ENCODE measurements at places on chromosomes 5 and 9.

DNA sequence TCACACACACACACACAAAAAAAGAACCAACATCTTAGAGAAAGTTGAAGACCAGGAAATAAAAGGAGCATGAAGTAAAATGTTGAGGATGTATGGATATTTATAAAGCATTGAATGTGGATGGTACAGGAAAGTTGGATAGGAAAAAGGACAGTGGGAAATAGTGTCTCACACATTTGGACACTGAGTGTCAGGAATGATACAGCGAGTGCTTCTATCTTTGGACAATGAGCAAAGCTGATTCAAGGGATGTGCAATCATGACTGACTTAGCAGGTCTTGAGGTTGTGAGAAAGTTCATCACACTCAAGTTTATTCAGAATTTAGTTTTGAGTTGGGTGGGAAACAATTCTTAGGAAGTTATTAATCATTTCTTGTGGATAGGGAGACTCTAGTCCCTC lies 50.1 kb upstream of the SRP19 start:
- no peak for DNase-seq

- no peak for DNase-seq
Observed at GRCh38 chr9:117104206-117104605, 310.7 kb downstream of the ASTN2 start.

- no peak for DNase-seq
Observed at GRCh38 chr9:77175151-77175550, 2.2 kb upstream of the VPS13A start.

GRCh38 chr9:77841739-77842386 lies 189.7 kb downstream of the GNAQ start:
- DNase-seq, result no peak

DNA sequence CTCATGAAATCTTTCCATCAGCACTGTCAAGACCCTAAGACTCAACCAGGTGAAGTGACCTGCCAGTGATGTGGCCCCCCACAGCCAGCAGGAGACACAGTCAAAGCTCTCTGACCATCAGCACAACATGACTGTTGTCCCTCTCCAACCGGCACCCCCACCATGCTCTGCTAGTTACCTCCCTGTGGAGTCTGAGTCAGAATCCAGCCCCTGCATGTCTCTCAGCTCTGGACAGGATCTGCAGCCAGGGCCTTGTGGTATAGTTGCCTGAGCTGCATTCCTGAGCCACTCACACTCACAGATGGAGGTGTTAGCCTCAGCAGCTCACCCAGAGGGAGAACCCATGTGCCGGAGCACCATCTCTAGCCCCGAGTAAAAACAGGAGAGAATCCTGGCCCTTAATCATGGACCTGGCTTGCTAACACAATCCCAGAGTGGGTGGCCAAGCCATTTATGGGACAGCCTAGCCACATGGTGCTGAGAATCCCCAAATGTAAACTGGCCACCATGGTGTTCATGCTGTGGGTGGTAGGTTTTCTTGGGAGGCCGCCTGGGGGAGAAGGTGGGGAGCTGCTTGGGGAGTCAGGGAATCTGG lies 237.8 kb downstream of the PAPPA start:
- no peak for DNase-seq

DNA sequence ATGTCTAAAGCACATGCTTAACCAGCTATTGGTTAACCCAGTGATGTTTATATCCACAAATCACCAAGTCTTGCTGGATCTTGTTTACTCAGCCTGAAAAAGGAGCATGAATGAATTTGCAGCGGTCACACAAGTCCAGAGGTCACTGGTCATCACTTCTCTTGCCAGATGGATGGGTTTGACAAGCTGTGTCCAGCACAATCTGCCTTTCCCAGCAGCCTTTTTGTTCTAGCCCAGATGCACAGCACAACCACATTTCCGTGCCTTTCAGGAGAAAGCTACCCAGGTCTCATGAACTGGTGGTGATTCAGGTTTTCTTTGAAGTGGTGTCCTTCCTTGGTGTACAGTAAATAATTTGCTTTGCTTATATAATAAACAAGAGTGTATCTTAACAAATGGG lies 32.1 kb downstream of the TMEM252 start:
- no peak for DNase-seq

DNA sequence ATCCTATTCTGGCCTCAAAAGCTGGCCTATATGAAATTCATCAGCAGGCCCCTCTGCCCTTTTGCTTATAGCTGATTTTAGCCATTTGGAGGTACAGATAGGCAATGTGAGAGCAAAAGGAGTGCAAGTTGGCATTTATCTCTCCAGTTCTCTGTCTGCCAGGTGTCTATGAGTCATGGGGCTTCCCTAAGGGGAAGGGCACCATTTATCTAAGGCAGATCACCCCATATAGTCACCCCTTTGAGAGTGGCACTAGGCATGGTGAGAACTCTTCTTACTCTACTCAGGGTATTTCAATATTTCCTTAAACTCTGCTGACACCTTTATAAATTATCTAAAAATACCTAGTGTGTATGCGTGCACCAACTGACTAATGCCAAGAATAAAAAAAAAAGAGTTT lies 314.7 kb upstream of the CDH6 start:
- no peak for DNase-seq

DNA sequence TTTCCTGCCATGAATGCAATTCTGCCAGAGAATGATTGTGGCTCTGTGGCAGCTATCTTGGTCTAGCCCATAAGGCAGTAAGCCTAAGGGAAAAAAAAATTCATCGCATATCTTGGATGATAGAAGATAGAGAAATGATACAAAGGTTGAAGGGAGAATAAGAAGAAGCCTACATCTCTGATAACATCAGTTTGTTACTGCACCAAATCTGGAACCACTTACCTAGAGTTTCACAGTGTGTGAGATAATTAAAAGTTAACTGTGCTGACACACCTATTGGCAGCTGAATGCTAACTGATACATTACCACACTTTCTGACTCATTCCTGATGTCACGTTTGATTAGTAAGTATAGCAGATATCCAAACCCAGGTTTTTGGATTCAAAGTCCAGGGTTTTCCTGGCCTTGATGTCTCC lies 91.6 kb upstream of the TAF11L2 start:
- DNase-seq, result no peak

DNA sequence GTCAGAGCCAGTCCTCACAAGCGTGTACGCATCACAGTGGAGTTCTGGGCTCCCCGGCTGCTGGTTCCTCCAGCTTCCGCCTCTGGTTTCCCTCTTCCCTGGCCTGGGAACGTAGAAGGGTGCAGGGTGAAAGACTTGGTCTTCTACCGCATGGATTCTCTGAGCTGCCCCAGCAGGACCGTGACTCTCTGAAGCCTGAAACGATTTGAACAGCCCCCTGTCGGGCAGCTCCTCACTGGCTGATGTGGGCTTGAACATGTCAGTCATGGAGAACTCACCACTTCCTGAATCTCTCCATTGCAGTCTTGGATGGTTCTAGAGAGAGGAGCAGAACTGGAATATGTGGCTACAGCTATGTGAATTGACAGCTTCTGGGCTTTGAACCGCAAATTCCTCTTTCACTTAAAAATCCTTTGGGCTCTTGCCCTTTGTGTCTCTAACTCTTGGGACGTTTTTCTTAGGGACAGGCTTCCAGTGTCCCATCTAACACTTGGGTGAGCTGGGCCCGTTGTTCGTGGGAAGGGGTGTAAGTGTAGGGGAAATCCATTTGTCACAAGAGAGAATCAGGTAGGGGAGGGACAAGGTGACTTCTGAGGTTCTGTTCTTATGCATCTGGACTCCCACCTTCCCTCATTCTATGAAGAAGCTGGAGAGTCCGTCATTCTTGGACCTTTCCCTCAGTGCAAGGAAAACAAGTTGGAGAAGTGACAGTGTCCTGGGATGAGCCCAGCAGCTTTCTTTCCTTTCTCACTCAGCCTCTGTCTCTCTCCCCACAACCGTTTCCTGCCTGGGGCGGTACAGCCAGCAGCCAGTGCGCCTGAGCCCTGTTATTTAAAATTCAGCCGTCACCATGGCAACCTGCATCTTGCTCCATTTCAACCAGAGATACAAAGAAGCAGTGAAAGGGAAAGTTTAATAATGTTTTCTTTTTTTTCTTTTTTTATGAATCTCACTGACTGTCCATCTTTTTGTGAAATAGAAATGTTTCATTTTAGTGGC lies 84.7 kb downstream of the PTTG1 start:
- DNase-seq, result peak; percentile 56

DNA sequence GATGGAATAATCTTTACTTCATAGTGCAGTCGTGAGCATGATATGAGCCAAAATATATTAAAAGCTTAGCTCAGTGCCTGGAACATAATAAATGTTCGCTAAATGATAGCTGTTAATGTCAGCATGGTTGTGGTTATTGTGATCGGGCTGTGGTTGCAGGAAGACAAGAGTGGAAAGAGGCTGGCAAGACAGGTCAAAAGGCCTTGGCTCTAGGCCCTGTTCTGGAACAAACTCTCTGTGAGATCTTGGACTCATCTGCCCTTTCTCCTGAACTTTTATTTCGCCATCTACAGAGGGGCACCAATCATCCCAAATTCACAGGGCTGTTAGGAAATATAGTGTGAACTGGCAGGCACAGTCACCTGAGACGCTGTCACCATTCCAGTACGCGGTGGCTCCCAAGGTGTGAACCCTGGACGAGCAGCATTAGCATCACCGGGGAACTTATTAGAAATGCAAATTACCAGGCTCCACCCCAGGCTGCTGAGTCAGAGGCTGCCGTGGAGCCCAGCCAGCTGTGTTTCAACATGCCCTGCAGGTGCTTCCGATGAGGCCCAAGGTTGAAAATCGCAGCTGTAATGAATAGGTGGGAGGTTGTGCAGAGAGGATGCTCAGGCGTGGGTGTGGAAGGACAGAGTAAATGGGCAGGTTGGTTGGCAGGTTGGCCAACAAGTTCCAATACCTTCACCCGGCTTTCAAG lies 50.2 kb upstream of the SAP30L start:
- peak; percentile 67 for DNase-seq

- peak; percentile 7 for DNase-seq
Observed at GRCh38 chr5:540906-541538, 16.8 kb upstream of the SLC9A3 start.

DNA sequence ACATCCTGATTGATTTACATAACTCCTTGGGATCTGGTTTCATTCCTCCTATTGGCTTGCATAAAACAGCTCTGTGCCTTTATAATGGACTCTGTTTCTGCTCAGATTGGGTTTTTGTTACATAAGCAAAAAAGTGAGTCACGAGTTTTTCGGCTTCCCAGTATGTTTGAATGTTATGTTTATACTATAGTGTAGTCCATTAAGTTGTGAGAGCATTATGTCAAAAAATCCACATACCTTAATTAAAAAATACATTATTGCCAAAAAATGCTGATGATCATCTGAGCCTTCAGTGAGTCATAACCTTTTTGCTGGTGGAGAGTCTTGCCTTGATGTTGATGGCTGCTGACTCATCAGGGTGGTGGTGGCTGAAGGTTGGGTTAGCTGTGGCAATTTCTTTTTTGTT lies 144.6 kb downstream of the CCDC171 start:
- no peak for DNase-seq

DNA sequence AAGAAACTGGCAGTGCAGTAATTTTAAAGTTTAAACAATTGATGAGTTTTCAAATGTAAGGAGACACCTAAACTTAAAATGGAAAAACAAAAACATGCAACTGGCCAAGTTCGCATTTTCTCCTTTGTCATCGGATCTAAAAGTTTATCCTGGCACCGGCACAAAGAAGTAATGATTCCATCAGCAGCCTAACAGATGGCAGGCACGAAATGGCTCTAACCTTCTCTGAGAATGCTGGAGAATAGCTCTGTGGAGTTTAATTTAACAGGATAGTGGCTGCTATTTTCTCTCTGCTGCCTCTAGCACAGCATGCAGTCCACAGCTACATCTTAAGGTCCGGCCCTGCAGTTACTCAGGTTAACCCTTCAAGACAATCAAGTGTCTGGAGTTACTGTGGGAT lies 82.2 kb downstream of the PRELID2 start:
- no peak for DNase-seq

GRCh38 chr5:40557501-40557900 lies 122.2 kb upstream of the PTGER4 start:
- no peak for DNase-seq

DNA sequence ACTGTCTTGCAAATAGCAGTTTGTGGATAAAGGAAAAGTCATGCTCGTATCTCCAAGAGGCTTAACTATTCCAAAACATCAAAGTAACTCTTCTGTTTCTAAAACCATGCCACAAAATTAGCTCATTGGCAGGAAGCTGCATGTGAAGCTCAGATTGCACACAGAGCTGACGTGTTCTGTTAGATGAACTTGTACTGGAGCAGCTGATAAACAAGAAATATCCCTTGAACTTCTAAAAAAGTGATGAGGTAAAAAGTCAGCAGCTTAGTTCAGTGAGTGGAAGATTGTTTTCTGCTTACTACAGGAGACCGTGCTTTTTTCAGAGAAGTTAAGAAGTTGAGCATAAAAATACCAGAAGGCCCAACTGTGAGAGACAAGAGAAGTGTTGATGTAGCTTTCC lies 113.2 kb downstream of the SLC12A2 start:
- DNase-seq, result no peak

DNA sequence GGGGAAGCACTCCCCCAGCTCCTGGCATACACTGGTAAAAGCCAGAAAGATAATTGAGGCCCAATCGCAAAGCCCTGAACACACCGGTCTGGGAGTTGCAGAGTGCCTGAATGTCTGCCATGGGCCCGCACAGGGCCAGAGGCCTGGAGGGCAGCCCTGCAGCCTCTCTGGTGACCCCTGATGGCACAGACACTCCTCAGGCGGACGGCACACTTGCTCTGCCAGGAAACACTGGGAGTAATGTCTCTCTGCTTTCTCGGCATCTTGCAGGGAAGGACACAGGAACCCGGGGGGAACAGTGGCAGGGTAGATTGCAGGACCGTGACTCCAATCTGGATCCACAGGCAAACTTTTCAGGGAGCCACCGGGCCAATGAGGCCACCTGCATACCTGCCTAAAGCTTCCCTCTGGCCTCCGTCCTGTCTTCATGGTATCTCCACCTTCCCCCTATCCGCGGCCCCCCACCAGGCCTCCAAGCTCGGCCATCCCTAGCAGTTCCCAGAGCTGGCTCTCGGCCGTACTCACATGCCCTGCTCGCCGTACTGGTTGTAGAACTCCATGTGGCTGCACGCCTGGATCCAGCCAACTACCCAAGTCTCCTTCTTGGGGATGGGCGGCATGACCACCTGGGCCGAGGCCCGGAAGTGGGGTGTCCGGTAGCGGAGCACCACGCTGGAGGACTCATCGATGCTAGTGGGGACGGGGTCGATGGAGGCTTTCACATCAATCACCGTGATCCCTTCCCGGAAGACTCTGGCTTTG lies 797 bp downstream of the FAM78A start:
- peak; percentile 59 for DNase-seq
